Fibroblast of villous mesenchyme (primary cell): ENCODE measurements at places on chromosomes 7 and 10. TPM values are rescaled to one million over a fixed set of nuclear protein-coding genes. Genes with fewer than 3 reads are reported as not detected.

Gene WDFY4
- total RNA-seq, result not detected in 2 replicates

Gene CYP3A7
- total RNA-seq, result not detected in 2 replicates

Gene FAM237B
- not detected in 2 replicates for total RNA-seq

Gene MUC3A
- not detected in 2 replicates for total RNA-seq

Gene LRGUK
- total RNA-seq, result 0.32 and 0.43 TPM in 2 replicates
